Tibial artery (tissue), 4 donors: ENCODE measurements at places on chromosomes 5 and 9.
A peak's percentile ranks its signal among the peaks of the same experiment; 100 is the strongest.

- H3K27ac ChIP-seq: no peak overlapping the region
- no peaks in the 10 kb centered on the region for H3K27me3 ChIP-seq
- H3K36me3 ChIP-seq: no peaks in the 10 kb centered on the region
- no peak overlapping the region for H3K4me3 ChIP-seq
Observed at GRCh38 chr5:72540759-72541438, 33.7 kb upstream of the ZNF366 start.

GRCh38 chr9:101571114-101571513, 23.7 kb downstream of the PPP3R2 start:
- no peak for DNase-seq
- H3K36me3 ChIP-seq: peaks cover 22% of the 10 kb centered on the region
- H3K4me1 ChIP-seq: no peaks in the 10 kb centered on the region
- H3K27me3 ChIP-seq: no peaks in the 10 kb centered on the region

DNA sequence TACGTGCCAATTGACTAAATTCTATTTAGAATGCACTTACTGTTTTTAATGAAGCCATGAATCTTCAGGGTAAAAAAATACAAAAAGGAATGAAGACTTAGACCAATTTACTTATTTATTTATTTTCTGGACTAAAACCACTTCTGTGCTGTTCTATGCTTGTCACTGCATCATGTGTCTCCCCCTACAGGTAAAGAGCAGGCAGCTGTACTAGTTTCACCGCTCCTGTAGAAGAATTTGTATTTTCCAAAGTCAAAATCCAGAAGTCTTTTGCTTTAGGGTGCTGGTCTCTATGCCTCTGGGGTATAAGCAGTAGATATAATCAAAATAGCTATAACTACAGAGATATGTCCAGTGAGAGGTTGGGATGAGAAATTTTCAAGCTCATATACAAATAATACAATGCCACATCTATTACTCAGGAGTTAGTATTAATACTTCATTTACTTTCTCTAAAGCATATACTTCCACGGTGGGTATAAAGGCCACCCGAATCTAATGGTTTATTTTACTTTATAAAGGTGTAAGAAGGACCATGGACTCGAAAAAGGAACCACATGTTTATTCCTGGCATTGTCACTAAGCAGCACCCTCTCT, 591.5 kb downstream of the RAB3C start:
- DNase-seq: no peak
- no peaks in the 10 kb centered on the region for H3K4me1 ChIP-seq
- H3K4me3 ChIP-seq: no peak overlapping the region
- no peaks in the 10 kb centered on the region for H3K27me3 ChIP-seq

- no peak overlapping the region for H3K27ac ChIP-seq
- no peaks in the 10 kb centered on the region for H3K4me1 ChIP-seq
- no peak overlapping the region for H3K4me3 ChIP-seq
- no peak for DNase-seq
Observed at GRCh38 chr5:85663708-85664031, 954.1 kb upstream of the COX7C start.

DNA sequence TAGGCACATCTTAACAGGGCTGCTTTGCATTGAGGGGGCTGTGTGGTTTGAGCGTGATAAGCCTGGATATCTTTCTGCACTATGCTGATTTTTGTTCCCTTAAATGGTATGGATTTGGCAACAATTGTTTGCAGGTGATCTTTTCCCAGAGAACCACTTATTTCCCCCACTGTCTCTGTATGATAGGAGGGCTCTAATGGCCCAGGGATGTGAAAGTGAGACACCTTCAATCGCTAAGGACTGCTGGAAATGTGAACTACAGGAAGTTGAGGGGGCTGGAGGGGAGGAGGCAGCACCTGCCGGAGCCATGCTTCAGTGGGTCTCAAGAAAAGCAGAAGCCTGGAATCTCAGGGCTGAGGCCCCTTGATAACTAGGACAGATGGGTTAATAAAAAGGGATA, 29.4 kb downstream of the SYK start:
- H3K36me3 ChIP-seq: no peaks in the 10 kb centered on the region
- no peak overlapping the region for H3K27ac ChIP-seq
- no peak overlapping the region for H3K4me3 ChIP-seq
- no peak for DNase-seq
- no peaks in the 10 kb centered on the region for H3K27me3 ChIP-seq
- no peaks in the 10 kb centered on the region for H3K4me1 ChIP-seq

- H3K27ac ChIP-seq: peak overlapping the region; percentile 72
- H3K36me3 ChIP-seq: no peaks in the 10 kb centered on the region
- H3K27me3 ChIP-seq: no peaks in the 10 kb centered on the region
- DNase-seq: peak; percentile 67
Observed at GRCh38 chr9:134681061-134681661, 39.6 kb downstream of the COL5A1 start.

DNA sequence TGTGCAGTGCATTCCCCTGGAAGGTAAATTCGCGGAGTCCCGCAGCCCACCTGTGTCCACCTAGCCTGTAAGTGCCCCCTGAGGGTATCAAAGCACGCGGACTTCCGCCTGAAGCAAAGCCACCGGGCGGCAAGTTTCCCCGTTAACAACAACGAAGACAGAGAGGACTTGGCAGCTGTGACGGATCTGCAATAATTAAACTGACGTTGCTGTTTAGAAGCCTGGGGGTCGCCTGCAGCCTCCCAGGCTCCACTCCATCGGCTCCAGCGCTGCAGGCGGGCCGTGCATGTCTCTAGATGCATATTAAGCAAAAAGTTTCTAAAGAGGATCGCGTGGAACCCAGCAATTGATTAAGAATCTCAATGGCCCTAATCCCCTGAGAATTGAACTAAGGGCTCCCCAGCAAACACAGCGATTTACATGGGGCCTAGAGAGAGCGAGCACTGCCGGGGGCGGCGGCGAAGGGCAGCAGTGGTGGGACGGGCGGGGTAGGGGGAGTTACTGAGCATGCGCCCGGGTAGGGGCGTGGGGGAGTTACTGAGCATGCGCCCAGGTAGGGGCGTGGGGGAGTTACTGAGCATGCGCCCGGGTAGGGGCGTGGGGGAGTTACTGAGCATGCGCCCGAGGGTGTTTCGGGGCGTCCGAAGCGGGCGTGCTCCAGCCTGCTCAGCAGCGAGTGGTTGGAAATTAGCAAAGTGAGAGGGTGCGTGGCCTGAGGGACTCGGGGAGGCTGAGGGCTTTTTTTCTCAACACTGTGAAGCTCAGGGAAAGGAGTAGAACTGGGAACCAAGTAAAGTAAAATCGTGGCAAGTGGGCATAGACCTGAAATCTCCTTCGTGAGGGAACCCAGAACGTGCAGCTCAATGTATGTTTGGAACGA, 255.2 kb downstream of the DOCK8 start:
- peaks cover 7% of the 10 kb centered on the region for H3K4me1 ChIP-seq
- no peaks in the 10 kb centered on the region for H3K36me3 ChIP-seq
- peak; percentile 71 for DNase-seq

DNA sequence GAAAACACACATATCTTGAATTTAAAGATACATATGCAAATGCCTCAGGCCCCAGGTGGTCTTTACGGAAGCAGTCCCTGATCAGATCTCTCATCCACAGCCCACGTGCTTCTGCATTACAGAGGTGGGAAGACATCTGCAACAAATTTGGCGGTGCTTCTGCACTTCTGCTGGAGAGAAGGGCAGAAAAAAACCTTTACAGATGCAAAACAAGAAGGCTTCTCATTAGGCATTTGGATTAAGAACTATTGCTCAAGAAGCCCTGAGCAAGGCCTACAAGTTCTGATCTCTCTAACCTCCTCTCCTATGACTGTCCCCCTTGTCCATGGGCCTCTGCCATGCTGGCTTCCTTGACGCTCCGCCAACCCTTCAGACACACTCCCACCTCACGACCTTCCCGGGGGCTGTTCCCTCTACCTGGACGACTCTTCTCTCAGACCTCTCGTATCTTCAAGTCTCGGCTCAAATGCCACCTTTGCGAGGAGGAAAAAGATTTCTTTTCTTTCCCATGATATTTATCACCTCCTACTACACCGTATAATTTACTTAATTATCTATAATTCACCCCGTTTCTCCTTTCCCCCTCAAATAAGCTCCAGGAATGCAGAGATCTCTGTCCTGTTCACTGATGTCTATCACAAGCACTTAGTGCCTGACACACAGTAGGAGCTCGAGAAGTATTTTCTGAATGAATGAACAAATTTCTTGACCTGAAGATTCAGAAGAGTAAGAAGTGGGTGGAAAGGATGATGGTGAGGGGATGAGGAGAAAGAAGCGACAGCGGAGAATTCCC, 1.1 kb downstream of the MTMR12 start:
- peaks cover 37% of the 10 kb centered on the region for H3K4me1 ChIP-seq
- no peaks in the 10 kb centered on the region for H3K36me3 ChIP-seq
- no peak for DNase-seq
- H3K4me3 ChIP-seq: peak overlapping the region; percentile 100
- H3K27me3 ChIP-seq: no peaks in the 10 kb centered on the region
- peak overlapping the region; percentile 99 for H3K27ac ChIP-seq

GRCh38 chr5:171432583-171433351, 13.3 kb downstream of the FGF18 start:
- H3K27me3 ChIP-seq: no peaks in the 10 kb centered on the region
- no peak for DNase-seq
- H3K36me3 ChIP-seq: no peaks in the 10 kb centered on the region

DNA sequence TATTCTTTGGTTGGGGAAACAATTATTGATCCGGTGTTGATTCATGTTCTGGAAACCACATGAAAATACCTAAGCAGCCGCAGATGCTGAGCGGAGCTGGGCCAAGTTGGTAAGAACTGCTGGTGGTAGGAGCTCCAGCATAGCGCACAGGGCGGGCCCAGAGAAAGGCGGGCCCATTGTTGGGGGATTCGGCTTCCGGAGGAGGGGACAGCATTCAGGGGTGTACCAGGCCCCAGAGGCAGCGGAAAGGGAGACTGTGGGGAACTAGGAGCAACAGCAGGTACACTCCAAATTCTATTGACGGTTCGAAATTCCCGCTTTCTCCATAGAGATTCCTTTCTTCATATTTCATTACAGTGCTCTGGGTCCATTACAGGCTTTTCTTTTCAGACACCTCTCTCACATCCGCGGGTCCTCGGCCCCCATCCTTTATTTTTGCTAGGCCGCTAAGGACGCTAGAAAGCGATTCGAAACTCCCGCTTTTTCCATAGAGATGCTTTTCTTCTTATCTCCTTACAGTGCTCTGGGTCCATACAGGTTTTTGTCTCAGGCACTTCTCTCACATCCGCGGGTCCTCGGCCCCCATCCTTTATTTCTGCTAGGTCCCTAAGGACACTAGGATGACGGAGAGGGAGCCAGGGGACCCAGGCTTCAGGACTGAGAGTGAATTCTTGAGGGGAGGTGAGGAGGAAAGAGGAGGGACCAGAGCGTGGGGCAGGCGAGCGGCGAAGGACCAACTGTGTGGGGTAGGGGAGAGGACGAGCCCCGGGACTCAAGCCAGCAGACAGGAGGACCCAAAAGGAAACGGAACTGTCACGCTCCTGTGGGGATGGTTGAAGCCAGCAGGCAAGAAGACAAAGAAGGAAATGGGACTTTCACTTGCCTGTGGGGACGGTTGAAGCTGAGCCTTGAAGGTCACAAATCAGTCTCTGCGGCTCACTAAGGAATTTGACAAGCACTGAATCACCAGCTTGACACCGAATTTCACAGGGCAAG, at the start of gene CCDC152:
CCDC152 (plus strand) TSS at position 213 of the 996 bp plus-strand sequence. CDS start 2,304 bp downstream, outside the sequence.
- no peaks in the 10 kb centered on the region for H3K4me1 ChIP-seq
- peak within 1 kb of the TSS; percentile 46 for H3K4me3 ChIP-seq
- no peaks in the 10 kb centered on the region for H3K27me3 ChIP-seq
- no peaks in the 10 kb centered on the region for H3K36me3 ChIP-seq
- H3K27ac ChIP-seq: no peak within 1 kb of the TSS
